ENCODE measurements at places on chromosomes 3 and 15.
A peak's percentile ranks its signal among the peaks of the same experiment; 100 is the strongest.

- no peak for DNase-seq
Observed at GRCh38 chr3:81300324-81300927, 461.0 kb downstream of the GBE1 start.

DNA sequence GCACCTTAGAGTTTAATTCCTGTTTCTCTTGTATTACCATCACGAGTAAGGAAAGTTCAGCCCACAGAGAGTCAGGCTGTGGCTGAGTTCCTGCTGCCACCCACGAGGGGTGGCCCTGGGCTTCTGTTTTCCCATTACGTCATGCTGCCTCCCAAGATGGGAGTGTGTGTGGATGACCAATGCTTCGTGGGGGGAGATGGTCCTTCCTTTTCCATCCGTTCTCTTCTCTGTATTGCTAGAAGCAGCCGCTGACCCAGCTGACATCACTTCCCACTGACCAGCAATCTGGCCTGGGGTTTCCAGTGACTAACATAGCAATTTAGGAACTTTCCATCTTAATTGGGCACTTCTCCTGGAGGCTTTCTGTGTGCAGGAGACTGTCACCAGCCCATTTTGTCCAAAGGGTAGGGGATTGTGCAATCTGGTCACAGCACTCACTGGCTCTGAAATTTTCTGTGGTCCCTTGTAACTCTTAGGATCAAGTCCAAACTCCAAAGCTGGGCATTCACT lies 9.3 kb downstream of the IRAK2 start:
- DNase-seq: no peak

DNA sequence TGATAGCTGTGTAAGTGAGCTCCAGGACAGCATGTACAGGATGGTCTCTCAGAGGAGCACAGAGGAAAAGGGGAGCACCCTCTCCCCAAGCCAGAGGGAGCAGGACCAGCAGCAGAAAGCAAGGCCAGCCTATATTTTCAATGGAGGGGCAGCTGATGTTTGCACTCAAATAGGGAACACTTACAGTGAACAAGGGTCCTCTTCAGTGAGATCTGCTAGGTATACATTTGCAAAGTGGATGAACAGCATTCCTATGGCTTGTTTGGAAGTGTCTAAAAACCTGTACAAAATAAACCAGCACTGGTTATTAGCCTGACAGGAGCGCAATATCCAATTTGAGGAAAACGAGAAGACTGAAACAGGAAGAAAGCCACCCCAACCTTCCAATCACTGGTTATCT lies 17.6 kb upstream of the MUSTN1 start:
- DNase-seq: no peak

DNA sequence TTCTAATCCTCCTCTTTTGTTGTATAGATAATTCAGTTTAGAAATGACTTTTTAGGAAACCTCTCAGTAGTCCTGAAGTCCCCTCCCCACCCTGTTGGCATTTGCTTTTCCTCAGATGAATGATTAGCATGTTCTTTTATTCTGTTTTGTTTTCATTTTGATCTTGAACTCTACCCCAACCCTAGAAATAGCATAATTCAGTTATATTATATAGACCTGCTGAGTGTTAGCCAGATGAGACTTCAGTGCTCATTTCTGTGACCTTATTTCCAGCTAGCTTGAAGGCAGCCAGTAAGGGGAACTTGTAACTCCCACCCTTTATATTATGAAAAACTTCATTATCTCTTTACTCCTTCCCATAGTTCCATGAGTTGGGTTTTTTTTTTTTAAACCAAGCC lies 41.2 kb downstream of the SNRK start:
- peak; percentile 35 for DNase-seq

DNA sequence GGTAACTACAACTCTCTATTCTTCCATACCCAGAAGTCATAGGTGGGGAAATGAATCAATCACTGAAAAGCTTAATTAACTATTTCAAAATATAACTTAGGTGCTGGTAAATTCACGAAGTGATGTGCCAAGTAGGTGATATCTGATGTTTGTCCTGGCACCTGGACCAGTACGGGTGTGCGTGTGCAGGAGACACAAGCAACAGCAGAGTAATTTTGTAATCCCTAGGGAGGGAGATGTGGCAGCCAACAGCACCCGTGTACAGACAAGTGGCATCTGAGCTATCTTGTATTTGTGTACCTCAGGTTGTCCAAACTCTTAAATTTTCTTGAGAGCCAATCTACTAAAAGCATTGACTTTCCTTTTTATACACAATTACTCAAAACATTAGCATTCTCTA lies 22.8 kb downstream of the USF3 start:
- DNase-seq: no peak

GRCh38 chr15:80309769-80310384 lies 57.9 kb upstream of the CTXND1 start:
- DNase-seq: peak; percentile 25

- peak; percentile 71 for DNase-seq
Observed at GRCh38 chr3:45109771-45110508, 36.2 kb downstream of the CDCP1 start.

- DNase-seq: no peak
Observed at GRCh38 chr3:48999085-48999858, 7.9 kb upstream of the WDR6 start.

GRCh38 chr3:124809039-124809438 lies 78.1 kb downstream of the ITGB5 start:
- DNase-seq: no peak

- DNase-seq: peak; percentile 21
Observed at GRCh38 chr3:188830893-188831292, 340.9 kb upstream of the TPRG1 start.

- DNase-seq: no peak
Observed at GRCh38 chr3:7226393-7226792, 365.5 kb downstream of the GRM7 start.

- no peak for DNase-seq
Observed at GRCh38 chr3:129460572-129460971, 20.5 kb downstream of the IFT122 start.

- no peak for DNase-seq
Observed at GRCh38 chr3:119304201-119304713, 10.1 kb downstream of the ARHGAP31 start.

- no peak for DNase-seq
Observed at GRCh38 chr3:147962408-147963164, 553.4 kb downstream of the ZIC1 start.

DNA sequence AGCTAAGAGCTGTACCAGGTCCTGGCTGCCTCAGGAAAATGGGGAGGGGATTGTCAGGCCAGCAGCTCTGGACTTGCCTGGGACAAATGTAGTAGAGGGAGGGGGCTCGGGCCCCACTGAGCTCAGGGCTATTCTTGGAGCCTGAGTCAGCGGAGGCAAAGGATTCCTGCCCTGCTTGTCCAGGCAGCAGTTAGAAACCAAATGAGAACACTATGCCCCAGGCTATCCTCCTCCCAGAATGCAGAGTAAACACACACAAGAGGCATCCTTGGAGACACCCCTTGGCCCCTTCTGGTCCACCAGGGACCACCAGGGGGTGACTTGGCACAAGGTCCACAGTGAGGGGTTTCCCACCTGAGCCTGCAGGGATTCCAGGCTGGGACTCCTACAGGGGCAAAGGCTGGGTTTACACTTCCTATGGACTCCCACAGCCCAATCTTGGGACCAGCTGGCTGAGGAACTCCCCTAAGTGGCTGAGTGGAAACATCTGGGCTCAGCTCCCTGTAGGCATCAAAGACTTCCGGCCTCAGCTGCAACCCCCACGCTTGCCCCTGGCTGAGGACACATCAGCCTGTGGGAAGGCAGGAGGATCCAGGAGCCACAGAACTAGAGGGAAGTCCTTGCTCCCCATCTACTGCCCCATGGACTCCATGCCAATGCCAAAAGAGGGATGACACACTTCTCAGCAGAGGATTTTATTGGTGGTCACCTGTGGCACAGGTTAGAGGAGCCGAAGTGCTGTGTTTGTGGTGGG lies 3.4 kb upstream of the COL7A1 start:
- no peak for DNase-seq

DNA sequence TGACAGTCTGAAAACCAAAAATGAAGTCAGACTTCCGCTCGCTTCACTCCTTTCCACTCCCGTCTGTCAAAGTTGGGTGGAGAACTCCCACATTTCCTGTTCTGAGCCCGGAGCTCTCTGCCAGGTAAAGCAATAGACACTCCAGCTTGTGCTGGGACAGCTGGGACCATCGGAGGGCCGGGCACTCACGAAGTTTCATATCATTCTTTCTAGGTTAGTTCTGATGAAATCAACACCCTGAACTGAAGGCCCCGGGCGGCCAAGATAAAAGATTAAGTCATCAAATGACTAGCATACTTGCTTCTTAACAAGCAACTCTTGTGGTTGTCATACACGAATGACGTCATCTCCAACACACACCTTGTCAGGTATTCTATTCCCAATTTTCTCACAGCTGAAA lies 42.1 kb downstream of the MAGI1 start:
- DNase-seq: no peak

DNA sequence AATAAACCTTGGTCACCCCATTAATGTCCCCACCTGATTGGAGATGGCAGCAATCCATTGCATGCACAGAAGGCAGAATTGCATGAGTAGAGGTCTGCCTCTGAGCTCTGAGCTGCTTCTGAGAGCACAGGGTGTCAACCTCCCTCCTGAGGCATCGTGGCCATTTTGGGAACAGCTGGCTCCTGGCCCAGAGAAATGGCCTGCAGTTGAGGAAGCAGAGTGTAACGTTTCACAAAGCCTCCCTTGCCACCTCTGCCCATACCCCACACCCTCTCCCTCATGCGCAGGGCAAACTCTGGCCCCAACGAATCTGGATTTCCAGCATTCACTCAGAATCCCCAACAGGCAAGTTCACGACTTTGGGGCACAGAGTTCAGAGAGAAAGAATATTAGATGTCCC lies 198.9 kb downstream of the ADAMTS9 start:
- DNase-seq: no peak

GRCh38 chr15:71549091-71549490 lies 261.3 kb upstream of the NR2E3 start:
- DNase-seq: no peak

- peak; percentile 37 for DNase-seq
Observed at GRCh38 chr3:142148044-142148791, 1.1 kb downstream of the TFDP2 start.

DNA sequence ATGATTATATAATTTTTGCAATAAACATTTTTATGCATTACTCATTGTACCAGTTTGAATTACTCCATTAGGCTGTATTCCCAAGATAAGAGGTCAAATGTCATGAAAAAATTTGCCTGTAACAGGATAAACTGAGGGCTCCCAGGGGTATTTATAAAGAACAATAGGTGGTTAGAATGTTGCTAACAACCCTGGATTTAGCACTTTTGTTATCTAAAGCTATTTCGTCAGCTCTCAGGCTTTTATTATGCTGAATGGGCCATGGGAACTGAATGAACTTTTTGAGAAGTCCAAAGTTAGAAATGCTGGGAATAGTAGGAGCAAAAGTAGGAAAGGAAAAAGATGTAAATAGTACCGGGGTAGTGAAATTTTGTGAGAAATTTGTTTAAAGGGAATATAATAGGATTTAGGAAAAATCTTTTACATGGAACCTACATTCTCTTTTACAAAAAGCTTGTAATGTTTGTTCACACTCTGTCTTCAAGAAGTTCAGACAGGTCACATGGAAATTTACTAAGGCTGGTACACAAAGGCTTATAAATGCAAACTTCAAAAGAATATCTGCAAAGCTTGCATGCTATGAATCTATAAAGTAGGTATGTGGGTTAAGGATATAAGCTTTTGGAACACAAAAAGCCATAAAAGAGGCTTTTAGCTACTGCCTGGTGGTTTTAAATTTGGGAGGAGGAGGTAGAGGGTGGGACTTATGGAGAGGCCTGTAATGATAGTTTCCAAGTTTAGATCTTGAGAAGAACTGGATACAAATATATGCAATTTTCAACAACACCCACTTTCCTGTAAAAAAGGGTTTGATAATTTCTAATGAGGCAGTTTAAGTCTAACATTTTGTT lies 445.8 kb upstream of the NAALADL2 start:
- no peak for DNase-seq
